ENCODE measurements at places on chromosomes 2 and 18. TPM values are rescaled to one million over a fixed set of nuclear protein-coding genes. Genes with fewer than 3 reads are reported as not detected.

CYRIA gene
- total RNA-seq, result 2.3 TPM

MAL gene
- 92.6 TPM for total RNA-seq

ASB18 gene
- total RNA-seq, result not detected

GRCh38 chr18:62610701-62611411, 88.0 kb downstream of the ZCCHC2 start:
- DNase-seq, result no peak

GRCh38 chr2:167945660-167946368, 301.6 kb downstream of the STK39 start:
- DNase-seq, result no peak

GRCh38 chr2:190767821-190768220, 112.8 kb upstream of the GLS start:
- DNase-seq, result no peak
